ENCODE measurements at places on chromosomes 1 and 21.

DNA sequence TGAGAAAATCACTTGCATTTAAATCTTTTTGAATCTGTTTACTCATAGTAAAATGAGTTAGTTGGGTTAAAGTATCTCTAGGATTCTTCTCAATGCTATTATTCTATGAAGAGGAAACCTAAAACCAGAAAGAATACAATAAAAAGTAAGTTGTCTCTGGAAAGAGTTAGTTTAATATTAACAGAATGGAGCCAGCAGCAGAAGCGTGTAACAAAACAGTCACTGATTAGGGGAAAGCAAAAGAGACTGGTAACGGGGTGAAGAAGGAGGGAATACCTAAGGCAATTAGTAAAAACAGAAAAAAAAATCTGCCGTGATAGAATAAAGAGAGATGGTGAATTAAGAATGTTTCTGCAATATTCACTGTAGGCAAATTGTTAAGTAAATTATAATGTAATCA lies 60.0 kb downstream of the NRDC start:
- DNase-seq: no peak

DNA sequence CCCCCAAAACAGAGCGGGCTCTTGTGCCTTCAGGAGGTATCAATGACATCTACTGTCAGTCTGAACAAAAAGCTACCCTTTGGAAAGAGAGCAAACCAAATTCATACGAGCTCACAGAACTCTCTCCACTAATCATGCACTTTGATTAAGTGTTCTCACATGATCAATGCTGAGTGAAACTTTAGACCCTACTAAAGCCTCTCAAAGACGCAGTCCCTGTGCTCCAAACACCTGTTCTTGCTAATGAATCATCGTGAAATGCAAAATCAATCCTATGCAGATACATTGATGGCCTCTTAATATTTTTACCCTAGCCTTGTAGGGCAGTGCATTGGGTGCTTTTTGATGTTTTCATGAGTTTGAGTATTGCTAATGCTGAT lies 113.4 kb downstream of the ZBTB18 start:
- no peak for DNase-seq

DNA sequence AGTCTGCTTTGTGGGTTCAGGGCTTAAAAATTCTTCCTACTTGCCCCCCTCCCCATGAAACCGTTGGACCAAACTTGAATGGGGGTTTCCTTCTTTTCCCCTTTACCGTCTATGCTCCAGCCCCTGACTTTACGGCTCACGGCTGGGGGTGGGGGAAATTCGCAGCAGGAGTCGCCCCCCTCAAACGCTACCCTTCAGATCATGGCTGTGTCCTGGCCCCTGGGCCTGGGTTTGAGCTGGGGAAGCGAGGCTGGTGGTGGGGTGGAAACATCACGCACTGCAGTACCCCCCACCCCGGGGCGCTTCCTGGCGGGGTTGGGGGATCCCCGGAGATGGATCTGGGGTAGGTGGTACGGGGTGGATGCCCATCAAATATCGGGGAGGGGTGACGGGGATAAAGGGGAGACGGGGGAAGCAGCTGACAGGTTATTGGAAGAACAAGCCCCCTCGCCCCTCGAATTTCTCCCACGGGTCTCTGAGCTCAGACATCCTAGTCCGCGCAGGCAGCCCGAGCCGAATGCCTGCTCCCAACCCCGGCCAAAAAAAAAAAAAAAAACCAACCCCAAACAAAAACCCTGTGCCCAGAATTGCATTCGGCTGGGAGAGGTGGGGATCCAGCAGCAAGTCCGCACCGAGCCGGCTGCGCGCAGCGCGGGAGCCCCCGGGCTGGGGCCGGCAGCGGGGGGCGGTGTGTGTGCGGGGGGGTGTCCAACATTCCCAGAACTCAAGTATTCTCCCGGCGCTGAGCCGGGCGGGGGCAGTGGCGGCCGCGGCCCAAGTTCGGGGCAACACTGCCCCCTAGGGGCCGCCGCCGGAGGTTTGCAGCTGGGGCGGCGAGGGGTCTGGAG lies 59.0 kb upstream of the ACOT11 start:
- DNase-seq: peak; percentile 94

GRCh38 chr1:91744953-91745639 lies 140.9 kb downstream of the TGFBR3 start:
- no peak for DNase-seq

- DNase-seq: no peak
Observed at GRCh38 chr1:102838016-102838415, 270.3 kb downstream of the COL11A1 start.

- no peak for DNase-seq
Observed at GRCh38 chr1:26138974-26139558, 19.8 kb upstream of the FAM110D start.

DNA sequence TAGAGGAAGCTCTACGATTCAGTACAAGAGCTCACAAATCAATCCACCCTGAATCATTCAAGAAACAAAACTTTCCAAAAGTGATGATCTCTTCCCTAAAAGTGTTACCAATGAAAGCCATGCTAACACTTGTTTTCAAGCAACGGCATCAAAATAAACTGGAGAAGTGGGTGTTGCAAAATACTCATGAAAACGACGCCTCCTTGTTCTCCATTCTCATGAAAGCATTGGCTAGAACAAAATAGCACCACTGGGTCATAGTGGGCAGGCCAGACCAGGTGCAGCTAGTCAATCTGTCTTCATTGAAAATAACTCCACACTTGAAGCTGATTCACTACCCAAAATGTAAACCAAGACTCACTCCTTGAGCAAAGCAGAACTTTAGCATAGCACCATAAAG lies 4.3 kb downstream of the TIAM1 start:
- no peak for DNase-seq

GRCh38 chr1:221283532-221283931 lies 404.3 kb downstream of the HLX start:
- no peak for DNase-seq

All from AG08396 (cell line).